Stimulated activated CD8-positive, alpha-beta memory T cell treated with anti-CD3 and anti-CD28 coated beads, Interleukin-4, amount 100 ng/mL, for 4 hours (primary cell): ENCODE measurements at places on chromosomes 3 and 15.

GRCh38 chr3:109137761-109138160 lies 1.2 kb downstream of the C3orf85 start:
- no peak for DNase-seq

- no peak for DNase-seq
These were observed 71.3 kb upstream of the MBNL1 start for GRCh38 chr3:152197451-152197850.

- DNase-seq = no peak
These were observed 26.7 kb downstream of the SLC2A2 start for GRCh38 chr3:170999737-171000242.

- DNase-seq = no peak
These were observed 177.6 kb downstream of the KCNAB1 start for GRCh38 chr3:156298014-156298413.

DNA sequence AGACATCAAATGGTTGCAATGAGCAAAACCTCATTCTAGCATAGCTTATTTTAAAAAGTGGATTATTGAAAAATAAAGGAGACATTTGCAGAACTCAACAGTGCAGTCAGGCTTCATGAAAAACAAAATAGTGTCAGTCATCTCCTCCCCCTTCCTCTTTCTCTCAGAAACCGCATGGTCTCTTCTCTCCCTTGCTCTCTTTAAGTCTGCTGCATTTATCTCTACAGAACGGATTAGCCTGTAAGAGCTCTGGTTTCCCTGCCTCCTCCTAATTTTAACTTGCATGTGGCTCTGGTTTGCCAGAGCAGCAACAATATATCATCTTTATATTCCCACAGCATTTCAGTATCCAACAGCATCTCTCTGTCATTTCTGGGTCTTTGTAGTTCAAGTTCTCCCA lies 609.0 kb downstream of the MECOM start:
- no peak for DNase-seq

- no peak for DNase-seq
These were observed 130.8 kb downstream of the UACA start for GRCh38 chr15:70632491-70633102.

DNA sequence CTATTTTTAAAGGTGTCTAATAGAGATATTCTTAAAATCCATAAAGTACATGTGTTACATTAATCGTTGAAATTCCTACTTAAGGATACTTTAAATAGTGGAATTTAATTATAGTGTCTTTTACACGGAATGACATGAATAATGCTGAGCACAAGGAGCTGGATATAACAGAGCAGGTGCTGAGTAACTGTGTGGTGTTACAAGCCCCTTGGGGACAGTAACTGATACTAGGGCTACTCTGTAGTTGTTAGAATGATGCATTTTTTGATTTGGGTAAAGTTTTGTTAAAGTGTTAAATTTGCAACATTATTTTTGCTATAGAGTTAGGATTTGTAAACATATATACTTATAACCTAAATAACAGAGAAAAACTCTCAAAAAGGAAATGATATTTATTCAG lies 1496.1 kb downstream of the OTOL1 start:
- no peak for DNase-seq

GRCh38 chr3:107907996-107908395 lies 182.8 kb downstream of the CD47 start:
- DNase-seq = no peak

DNA sequence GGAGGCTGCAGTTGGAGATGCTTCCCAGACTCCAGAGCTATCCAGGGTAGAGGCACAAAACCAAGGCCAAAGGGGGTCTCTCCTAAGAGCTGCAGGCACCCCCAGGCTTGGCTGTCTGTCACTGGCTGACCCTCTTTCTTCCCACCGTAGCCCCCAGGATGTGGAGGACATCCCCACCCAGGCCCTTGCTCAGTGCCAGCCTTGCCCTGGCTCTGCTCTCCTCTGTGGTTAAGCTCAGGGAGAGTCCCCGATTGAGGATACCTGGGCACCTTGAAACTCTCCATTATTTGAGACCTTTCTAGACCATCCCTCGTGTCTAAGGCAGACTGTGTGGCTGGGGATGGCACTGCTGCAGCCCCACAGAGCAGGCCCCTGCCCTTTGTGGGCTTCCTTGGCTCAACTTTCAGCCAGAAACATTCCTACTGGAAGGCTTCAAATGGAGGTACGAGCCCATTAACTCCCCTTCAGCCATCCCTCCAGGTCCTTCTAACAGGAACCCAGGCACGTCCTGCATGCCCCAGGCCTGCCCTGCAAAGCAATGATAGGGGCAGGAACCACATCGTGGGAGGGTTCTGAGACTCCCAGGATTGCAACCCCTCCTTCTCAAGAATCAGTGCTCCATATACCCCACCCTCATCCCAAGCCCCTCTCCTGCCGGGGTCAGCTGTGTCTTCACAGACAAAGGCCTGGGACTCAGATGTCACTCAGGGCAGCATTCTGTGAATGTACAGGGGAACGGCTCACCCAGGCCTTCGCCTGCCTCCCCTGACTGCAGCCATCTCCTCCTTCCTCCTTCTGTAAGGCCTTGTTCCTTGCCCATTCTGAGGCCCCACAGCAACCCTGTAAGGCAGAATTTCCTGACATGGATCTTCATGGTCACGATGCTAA lies 102.9 kb upstream of the ABHD17C start:
- no peak for DNase-seq

- DNase-seq = no peak
These were observed 26.3 kb downstream of the DPH6 start for GRCh38 chr15:35519541-35520149.

GRCh38 chr3:150150633-150151032 lies 179.9 kb upstream of the PFN2 start:
- no peak for DNase-seq

- DNase-seq = no peak
These were observed 975.4 kb downstream of the ZPLD1 start for GRCh38 chr3:103410231-103410630.

GRCh38 chr3:63349583-63350573 lies 71.8 kb downstream of the SYNPR start:
- no peak for DNase-seq

DNA sequence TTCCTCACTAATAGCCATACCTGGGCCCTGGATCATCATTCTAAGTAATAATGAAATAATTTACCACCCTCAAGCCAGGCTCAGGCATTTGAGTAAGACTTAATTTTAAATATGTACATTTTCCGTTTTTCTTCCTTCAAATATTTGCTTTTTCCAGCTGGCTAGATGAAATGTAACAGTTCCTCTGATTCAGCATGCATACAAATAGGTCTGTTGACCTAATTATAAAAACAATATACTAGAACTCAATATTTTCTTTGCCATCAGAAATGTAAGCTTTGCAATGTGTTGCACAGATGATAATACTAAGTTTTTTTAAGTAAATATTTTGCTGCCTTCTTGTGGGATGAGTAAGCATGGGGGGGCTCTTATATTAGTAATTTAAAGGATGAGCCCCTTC lies 91.6 kb downstream of the FEZF2 start:
- no peak for DNase-seq

DNA sequence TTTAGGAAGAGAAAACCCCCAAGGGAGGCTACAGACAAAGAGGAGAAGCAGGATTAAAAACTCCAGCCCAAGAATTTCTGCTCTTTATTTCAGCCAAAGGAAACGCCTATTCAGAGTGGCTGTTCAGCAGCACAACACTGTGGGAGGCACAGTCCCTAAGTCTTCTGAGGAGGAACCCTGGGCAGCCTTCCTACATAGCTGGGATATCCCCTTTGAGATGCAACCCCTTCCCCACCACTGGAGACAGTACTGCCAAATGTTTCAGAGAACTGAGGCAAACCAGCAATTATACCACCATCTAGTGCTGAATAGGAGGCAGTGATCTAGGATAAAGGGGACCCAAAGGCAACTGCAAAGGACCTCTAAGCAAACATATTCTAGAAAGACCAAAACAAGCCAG lies 168.1 kb downstream of the VPS13C start:
- no peak for DNase-seq

DNA sequence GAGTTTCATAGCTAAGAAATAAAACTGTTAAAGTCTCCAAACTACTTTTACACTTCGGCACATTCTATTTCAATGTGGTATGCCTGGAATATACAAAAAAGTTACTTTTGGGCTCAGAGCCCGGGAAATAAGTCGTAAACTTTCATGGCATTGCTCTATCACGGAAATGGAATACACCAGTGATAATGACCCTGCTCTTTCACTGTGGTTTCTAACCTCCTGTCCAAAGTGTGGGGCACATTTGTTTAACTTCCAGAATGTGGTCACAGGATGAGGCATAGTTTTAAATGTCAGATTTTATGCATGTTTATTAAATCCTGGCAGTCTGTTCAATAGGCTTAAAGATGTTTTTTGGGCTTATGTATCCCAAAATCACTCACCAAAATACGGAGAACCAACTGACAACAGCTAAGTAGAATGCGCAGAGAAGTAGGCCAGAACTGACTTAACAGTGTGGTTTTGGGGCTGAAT lies 5.1 kb downstream of the CXCR6 start:
- no peak for DNase-seq

GRCh38 chr15:89406218-89406939 lies 71.8 kb upstream of the POLG start:
- DNase-seq = no peak

DNA sequence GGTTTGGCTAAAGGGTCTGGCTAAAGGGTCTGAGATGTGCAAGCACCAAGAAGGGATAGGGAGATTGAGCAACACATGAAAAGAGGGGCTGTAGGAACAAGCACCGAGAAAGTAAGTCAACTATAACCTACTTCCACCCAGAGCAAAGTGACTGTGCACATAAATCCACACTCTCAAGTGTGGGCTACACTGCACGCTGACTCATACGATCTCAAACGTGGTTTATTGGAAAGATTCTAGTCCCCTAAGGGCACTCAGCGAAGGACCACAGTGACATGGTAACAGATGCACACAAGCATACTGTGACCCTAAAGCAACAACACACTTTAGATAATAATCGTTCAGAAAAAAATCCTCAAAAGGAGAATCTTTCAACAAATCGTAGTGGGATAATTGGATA lies 48.0 kb downstream of the EHHADH start:
- no peak for DNase-seq

DNA sequence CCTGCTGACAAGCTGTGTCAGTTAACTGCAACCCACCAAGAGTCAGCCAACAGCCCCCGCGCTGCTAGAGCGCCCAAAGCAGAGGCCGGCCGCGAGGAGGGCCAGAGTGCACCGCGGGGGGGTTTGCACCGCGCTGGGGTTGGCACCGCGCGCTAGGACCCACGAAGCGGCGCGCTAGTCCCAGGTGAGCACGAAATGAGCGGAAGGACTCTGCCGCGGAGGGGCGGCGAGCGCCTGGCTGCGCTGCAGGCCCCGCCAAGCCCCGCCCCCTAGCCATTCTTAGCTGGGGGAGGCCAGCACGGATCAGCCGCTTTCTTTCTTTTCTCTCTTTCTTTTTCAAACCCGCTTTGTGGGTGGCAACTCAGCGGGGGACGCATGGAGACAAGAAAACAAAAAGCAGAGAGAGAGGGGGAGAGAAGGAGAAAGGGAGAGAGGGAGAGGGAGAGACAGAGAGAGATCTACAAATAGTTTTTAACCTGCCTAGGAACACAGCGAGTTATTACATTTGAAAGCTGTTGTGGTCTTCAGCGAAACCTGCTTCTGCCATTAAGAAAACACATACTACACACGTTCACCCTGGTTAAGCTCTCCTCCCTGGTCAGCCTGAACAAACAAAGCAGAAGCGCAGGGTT lies 6.9 kb upstream of the FOXB1 start:
- DNase-seq = peak; percentile 22

GRCh38 chr15:76299786-76300185 lies 11.5 kb downstream of the ETFA start:
- no peak for DNase-seq

DNA sequence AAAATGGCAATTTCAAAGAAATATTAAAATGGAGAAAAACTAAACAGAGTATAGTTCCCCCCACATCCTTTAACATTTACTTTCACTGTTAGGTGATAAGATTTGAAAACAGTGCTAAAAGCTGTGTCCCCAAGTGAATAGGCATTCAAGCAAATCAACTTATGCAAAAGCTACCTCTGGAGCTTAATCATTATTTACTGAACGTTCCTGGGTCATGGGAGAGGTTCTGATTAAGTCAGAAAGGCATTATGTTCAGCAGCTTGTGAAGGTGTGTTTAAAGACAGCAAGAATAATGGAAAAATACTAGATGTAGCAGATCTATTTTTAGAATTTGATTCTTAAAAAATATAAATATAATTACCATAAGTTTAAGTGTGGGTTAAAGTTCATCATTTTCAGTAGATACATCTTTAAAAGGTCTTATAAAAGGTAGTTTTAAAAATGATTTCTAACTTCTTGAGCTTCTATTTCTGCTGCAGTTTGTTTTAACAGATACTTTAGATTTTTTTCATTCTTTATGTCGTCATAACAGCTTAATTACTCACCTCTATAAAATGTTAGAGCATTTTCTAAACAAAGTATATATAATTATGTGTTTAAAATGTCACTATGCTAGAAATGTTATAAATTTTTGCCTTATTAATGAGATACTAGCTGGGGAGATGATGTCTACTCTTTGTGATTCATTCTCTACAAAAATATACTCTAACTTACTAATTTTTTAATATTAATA lies 127.9 kb downstream of the MITF start:
- no peak for DNase-seq

- no peak for DNase-seq
These were observed 49.1 kb downstream of the TRANK1 start for GRCh38 chr3:36895496-36896409.

GRCh38 chr3:116971531-116971930 lies 262.0 kb downstream of the TUSC7 start:
- no peak for DNase-seq

DNA sequence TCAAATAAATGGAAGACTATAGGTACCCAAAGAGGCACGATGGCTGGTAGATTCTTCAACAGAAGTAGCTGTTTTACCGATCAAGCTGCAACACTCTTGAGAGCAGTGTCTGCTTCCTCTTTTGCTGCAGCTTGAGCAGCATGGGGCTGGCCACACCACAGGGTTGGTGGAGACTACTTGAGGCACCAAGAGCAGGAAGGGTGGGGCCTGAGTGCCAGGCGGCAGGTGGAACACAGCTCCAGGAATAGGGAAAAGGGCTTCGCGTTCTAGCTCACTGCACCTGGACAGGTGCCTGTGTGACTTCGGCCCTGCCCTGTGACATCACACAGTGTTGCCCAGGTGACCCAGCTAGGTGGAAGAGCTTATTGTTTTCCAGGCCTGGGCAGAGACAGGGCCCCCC lies at the start of gene CCDC33:
TSS of gene CCDC33 (plus strand) at position 365 of the 400 bp plus-strand sequence. CDS start 394 bp downstream, outside the sequence.
- no peak for DNase-seq

GRCh38 chr3:37999836-38000235 lies 9.2 kb downstream of the VILL start:
- no peak for DNase-seq

- DNase-seq = no peak
These were observed 145.7 kb downstream of the PLCL2 start for GRCh38 chr3:17030438-17030837.

- DNase-seq = no peak
These were observed 16.2 kb downstream of the SPSB4 start for GRCh38 chr3:141067206-141067974.

- no peak for DNase-seq
These were observed 582.3 kb upstream of the NAALADL2 start for GRCh38 chr3:174276826-174277225.

- DNase-seq = no peak
These were observed 50.6 kb upstream of the RASA2 start for GRCh38 chr3:141436180-141436579.
